ENCODE measurements at places on chromosomes 7 and 10.
A peak's percentile ranks its signal among the peaks of the same experiment; 100 is the strongest.

GRCh38 chr7:108193594-108194498 lies 63.7 kb upstream of the LAMB4 start:
- no peak for DNase-seq

GRCh38 chr10:90674928-90675327 lies 182.9 kb downstream of the HTR7 start:
- DNase-seq = no peak

- no peak for DNase-seq
These were observed 17.2 kb upstream of the PSMG3 start for GRCh38 chr7:1586827-1587705.

GRCh38 chr7:121273467-121274167 lies 55.2 kb upstream of the WNT16 start:
- DNase-seq = no peak

DNA sequence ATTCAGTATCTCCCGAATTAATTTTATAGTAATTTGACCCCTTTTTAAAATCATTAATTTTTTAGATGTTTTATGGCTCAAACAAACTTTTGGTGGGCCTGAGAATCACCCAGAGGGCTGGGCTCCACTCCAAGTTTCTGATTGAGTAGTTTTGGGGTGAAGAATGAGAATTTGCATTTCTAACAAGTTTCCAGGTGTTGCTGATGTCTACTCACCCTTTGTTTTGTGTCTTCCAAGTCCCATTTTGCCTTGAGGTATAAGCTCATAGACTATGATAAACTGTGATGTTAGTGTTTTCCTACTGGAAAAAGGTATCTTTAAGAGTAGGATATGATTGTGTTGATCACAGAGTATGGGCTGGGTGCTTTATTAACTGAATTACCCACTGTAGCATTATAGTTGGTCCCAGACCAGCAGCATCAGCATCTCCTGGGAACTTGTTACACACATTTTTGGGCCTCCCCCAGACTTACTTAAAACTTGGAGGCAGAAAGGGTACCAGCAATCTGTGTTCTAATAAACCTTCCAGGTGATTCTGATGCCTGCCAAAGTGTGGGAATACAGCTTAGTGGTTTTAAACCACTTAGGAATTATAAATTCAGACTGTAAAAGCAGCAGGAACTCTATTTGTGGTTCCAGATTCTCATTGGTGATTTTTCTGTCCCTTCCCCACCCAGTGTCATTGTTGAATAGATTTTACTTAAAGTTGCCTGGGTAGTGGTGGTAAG lies 19.1 kb downstream of the ZNRF2 start:
- DNase-seq = no peak

DNA sequence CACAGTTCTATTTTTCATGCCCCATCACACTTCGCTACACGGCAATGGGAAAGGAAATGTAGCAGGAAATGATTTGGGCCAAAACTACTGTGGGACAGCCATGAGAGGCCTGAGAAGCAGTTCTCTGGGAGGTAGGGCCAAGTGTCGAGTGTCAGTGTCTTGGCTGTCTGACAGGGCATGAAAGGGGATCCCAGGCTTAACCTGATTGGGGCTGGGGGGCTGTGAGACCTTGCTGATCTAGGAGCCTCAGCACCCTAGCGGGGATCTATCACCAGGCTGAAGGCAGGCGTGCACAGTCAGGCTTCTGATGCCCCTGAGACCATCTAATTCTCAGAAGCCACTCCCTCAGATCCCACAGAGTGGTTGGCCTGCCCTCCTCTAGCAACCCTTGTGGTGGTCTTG lies 58.2 kb upstream of the SLC25A13 start:
- DNase-seq = no peak

- DNase-seq = no peak
These were observed 225.4 kb downstream of the DKK1 start for GRCh38 chr10:52539463-52539862.

GRCh38 chr10:25023278-25023677 lies 6.9 kb downstream of the THNSL1 start:
- DNase-seq = no peak

DNA sequence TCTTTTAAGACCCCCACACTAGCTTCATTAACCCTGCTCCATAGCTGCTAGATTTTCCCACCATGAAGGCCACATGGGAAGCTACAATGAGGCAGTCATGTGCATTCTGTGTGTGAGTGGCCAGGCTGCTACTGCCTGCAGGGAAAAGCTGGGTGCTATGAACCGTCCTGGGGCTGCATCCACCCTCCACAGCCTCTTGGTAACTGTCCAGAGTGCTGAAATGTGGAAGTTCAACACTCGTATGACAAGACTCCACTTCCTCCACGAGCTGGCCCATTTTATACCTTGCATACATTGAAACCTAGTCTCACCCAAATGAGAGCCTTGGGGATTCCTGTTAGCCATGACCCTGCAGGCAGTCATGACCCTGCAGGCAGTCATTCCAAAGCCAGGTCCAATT lies 59.4 kb downstream of the CUZD1 start:
- DNase-seq = no peak

GRCh38 chr10:70137135-70137534 lies 4.5 kb upstream of the AIFM2 start:
- DNase-seq = no peak

DNA sequence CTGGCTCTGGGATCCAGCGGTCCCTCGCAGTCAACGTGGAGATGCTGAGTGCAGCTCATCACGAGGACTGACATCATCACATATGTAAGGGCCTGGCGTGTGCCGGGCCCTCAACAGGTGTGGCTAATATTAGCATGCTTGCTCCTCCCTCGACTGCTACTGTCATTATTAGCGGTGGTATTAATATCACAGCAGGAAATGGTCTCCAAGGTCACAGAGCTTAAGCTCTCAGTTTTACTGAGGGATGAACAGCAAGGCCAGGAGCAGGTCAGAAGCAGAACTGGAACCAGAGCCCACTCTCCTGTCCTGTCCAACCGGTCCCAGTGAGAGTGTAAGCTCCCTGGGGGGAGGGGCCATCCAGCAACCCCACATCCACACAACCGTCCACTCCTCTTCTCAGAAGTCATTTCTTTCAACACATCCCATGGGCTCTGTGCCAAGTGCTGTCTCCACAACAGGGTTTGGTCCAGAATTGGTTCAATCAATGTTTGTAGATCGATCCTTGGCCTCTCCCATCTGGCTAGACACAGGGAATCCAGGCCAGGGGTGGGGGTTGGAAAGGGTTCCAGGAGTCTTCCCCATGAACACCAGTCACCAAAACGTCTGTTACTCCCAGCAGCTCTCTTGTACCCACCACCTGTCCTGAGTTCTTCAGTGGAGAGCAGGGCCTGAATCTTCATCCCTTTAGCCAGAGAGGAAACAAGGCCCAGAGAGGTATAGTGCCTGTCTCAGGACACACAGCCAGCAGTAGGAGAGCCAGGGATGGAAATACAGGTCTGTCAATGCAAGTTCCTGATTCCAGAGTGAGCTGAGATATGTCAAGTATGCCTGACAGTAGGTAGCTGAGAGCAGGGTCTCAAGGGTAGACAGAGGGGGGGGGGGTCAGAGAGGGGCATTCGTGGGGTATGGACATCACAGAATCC lies 45.3 kb upstream of the ZMIZ1 start:
- DNase-seq = no peak

GRCh38 chr7:34723866-34724490 lies 66.0 kb downstream of the NPSR1 start:
- no peak for DNase-seq

- no peak for DNase-seq
These were observed 201.5 kb downstream of the LRMDA start for GRCh38 chr10:75632805-75633462.

- no peak for DNase-seq
These were observed 229.2 kb downstream of the CELF2 start for GRCh38 chr10:11246752-11247467.

DNA sequence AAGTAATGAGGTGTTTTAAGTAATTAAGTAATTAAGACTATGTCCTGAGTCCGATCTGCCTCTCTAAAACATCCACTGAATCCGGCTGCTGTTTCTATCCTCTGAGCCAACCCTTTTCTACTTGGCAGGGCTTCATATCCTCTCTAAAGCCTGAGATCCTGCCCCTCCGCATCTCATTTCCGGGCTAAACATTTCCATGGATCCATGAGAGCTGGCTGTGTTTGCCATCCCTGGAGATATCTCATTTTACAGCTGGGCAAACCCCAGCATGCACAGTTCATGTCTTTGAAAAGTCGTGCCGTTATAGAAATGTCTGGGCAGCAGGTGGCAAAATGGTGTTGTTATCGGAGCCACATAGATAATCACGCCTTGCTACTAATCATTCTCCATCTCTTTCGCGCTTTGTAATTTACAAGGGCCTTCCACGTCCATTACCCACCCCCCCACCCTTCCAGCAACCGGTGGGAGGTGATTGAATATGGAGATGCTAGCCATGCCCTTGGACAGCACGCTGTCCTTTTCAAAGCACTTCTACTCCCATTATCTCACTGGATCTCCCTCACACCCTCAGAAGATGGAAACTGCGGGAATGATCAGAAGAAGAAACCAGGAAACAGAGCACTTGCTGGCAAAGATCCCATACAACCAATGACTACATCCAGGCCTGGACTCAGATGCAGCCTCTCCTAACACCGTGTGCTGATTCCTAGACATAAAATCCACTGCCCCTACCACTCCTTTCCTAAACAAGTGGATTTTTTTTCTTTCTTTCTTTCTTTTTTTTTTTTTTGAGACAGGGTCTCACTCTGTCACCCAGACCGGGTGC lies 1189.2 kb downstream of the TYW1 start:
- DNase-seq = no peak

GRCh38 chr10:128049226-128050120 lies 76.8 kb downstream of the MKI67 start:
- no peak for DNase-seq

- DNase-seq = no peak
These were observed 48.8 kb upstream of the CHST15 start for GRCh38 chr10:124142006-124142739.

- DNase-seq = no peak
These were observed 38.1 kb upstream of the SEMA3A start for GRCh38 chr7:84232646-84233045.

GRCh38 chr10:122113161-122113944 lies 124.4 kb downstream of the TACC2 start:
- DNase-seq = no peak

GRCh38 chr7:95389516-95389915 lies 6.7 kb downstream of the PON3 start:
- DNase-seq = no peak

DNA sequence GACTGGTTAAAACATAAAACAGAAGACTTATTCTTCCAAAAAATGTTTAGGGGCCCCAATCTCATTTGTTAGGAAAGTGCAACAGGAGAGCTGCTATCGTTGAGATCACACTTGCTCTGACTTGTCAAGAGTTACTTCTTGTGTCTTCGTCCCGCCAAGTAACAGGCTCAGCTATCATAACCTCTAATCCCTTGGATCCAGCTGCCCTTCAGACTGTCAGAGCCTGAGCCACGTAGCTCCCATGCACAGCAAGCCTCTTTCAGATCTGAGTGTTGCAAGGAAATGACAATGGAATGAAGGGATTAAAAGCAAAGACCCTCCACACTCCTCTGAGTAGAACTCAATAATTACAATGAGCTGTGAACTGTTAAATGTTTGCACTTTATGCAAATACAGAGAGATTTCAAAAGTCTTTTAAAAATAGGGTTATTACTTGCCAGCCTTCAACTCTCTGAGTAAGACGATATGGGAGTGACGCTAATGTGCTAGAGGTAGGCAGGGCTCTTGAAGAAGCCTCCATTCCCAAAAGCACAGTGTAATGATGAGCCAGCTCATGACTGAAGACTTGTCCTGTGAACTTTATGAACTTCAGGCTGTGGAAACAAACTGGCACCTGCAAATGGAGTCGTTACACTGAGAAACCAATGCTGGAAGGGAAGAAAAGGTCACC lies 28.4 kb upstream of the CDK13 start:
- no peak for DNase-seq

DNA sequence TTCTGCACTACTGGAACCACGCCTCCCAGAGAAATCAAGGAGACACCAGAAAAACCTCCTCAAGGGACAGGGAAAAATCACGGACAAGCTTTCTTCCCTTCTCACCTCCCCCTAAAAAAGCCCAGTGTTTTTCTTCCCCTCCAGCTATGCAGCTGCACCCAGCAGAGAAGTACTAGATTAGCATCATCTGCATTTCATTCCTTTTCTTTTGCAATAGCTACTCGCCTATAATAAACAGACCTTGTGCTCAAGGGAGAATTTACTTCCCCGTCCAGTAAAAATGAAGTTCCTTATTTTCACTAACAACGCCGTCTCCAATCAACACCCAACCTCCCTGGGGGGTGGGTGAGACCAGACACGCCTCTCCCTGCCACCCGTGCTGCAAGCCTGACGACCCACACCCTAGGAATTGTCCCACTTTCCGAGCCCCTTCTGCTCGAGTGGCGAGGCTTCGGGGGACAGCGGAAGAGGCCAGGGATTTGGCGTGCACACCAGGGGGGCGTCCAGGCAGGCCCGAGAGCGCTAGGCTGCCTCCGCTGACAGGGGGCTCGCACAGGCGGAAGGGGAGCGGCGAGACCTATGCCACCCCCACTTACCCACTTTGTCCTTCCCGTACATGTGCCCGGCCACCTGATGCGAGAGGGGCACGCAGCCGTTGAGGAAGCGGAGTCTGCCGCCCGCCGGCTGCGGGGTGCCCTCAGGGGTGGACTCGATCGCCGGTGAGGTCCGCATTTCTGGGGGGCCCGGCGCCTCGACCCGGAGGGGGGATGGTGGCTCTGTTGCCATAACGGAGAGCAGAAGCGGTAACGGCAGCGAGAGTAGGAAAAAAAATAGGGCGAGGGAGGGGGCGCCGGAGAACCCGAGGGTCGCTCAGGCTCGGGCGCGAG lies 625 bp downstream of the IPMK start:
- DNase-seq = peak; percentile 25

- no peak for DNase-seq
These were observed 35.8 kb downstream of the VCL start for GRCh38 chr10:74033702-74034101.

DNA sequence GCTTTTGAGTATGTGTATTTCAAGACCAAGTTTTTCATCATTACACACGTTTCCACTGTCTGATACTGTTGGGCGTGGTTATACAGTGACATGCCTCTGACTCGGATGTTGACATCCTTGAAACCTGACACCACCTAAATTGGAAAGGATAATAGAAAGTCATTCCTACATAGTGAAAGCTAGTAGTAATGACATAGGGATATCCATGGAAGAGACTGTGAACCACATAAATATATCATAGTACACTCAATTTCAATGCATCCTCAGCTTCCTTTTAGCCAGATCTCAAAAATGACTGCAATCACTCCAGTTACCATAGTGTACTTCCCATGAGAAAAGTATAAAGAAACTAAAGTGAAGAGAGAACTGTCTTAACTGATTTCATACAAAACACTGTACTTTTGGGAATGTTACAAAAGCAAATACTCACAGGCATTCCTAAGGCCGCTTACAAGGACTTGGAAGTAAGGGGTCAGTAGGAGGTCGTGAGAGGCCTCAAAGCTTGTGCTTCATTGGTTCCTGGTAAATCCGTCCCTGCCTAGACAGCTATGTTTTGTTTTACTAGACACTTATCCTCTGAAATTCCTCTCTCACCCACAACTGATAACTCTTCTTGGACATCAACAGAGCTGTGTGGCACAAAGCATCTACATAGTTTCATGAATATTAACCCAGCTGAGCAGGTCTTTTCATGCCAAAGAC lies 71.8 kb upstream of the VWDE start:
- no peak for DNase-seq

Data from activated CD4-positive, alpha-beta T cell treated with anti-CD3 and anti-CD28 coated beads, Interleukin-2, amount 50 U/mL, for 1 hour (primary cell).